ENCODE measurements at places on chromosomes 12 and 14. TPM values are rescaled to one million over a fixed set of nuclear protein-coding genes. Genes with fewer than 3 reads are reported as not detected.

Gene ACVR1B
- 34.3 TPM for total RNA-seq

Gene KRT82
- total RNA-seq = not detected

Gene C12orf54
- not detected for total RNA-seq

- no peak for DNase-seq
Observed at GRCh38 chr12:68919581-68920239, 13.3 kb downstream of the CPM start.

GRCh38 chr14:49733836-49734235 lies 34.1 kb upstream of the KLHDC2 start:
- DNase-seq = no peak

DNA sequence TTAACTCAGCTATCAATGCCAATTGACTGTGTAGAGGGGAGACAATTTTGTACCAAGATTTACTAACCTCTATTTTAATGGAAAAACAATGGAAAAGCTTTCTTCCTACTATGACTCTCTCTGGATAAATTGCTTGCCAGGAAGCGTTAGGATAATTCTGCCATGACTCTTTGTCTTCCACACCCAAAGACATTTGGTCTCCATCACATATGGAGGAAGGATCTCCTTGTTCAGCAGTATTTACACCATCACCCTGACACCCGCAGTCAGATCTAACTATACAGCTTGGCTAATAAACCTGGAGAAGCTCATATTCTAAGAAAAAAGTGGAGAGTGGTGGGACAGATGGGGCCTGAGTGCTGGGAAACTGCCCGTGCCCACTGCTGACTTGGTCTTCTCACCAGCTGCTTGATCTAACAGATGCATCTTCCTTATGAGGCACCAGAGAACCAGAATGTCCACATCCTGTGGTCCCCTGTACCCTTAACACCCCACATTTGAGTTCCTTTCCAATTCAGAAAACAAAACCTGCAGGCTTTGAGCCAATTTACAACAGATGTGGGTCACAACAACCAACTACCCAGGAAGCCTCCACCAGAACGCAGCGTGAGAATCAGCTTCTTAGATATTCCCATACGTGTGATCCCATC lies 154.0 kb downstream of the DAD1 start:
- DNase-seq = no peak

DNA sequence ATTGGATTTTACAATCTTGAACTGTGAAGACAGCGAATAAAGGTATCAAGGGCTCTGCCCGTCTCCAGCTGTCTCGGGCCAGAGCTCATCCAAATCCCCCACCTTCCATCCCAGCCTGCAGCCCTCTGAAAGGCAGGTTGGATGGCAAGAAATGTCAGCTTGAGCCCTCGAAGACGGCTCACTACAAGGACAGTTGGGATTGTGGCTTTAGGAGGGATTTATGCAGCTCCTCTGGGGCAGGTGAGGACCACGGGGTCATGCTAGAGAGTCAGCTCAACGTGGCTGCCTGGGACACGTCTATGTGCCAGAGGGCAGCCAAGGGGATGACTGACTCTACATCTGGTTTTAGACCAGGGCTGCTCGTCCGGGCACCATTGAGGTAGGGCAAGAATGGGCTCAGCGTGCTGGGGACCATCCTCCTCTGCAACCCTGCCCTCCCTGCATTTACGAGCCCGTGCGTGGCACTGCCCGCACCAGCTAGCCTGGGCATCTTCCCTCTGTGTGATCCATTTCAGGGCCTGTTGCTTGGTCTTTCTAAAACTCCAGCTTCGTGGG lies 16.2 kb downstream of the MVK start:
- DNase-seq = no peak
